ENCODE measurements at places on chromosomes 7 and 10. TPM values are rescaled to one million over a fixed set of nuclear protein-coding genes. Genes with fewer than 3 reads are reported as not detected.

The ACSM6 gene
- total RNA-seq, result not detected

The TRIM74 gene
- total RNA-seq, result 0.58 TPM

The SH2D4B gene
- not detected for total RNA-seq

The GOLGA7B gene
- total RNA-seq, result not detected

The PAPOLB gene
- 0.07 TPM for total RNA-seq

The TMEM213 gene
- not detected for total RNA-seq

The LRIT1 gene
- not detected for total RNA-seq

The UNCX gene
- total RNA-seq, result not detected
